ENCODE measurements at places on chromosomes 11 and 22.
A peak's percentile ranks its signal among the peaks of the same experiment; 100 is the strongest.

DNA sequence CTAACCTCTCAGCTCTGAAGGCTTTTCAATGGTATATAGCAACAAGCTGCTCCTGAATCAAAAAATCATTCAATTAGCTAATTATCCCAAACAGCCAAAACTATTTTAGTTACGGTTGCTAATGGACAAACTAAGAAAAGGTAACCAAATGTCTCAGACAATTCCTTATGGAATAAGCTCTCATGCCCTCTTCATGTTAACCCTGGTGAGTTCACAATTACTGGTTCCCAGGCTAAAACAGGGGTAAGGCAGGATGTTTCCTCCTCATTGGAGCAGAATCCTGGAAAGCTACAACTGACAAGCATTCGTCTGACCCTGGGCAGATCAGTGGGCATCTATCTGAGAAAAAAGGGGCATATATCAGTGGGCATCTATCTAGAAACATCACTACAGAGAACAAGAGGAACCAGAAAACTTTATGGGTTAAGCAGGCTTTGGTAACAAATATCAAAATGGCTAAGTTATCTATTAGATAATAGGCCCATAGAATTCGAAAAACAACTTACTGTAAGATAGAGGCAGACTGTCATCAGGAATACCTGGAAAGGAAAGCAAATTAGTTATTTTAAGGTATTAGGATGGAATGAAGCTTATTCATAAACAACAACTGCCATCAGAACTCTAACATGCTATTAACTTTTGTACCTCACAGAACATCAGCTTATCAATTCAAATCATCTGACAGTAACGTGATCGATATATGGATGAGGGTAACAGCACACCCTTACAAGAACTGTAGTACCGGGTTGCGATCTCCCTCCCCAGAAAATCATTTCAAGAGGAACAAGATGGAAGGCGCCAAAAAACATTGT, 14.8 kb upstream of the WDR74 start:
- DNase-seq: no peak

DNA sequence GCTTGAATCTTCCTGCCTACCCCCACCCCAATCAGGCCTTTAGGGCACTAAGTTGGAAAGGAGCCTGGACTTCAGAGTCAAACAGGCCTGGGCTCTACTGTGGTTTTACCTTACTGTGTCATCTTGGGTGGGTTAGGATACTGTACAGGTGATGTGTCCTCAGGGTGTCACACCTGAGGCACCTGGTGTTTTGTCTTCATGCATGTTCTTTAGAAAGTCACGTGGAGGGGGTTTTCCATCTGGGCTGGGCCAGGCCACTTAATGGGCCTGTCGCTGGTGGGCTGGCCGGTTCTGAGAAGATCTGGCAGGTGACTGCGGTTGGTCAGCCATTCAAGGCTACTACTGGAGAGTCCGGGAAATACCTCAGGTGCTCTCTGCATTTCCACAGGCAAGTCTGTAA, 92.6 kb downstream of the SWAP70 start:
- DNase-seq: no peak

- no peak for DNase-seq
These were observed 27.6 kb upstream of the RCE1 start for GRCh38 chr11:66815646-66816045.

DNA sequence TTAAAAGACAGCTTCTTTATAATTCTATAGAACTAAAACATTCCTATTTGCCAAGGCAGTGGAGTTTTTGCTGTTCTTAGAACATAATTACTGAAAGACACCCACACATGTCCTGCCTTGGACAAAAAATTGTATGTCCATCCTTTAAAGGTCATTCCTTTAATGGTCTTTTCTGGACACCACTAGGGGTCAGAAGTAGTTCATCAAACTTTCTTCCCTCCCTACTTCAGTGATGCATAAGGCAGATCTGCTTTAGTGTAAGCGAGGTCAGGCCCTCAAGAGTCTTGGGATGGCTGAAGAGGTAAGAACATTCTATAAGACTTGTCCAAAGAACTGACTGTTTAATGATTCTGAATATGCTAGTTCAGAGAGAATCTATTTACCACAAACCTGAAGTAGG, 4.3 kb upstream of the OR51V1 start:
- DNase-seq: peak; percentile 19
